ENCODE measurements at places on chromosomes 11 and 22.

DNA sequence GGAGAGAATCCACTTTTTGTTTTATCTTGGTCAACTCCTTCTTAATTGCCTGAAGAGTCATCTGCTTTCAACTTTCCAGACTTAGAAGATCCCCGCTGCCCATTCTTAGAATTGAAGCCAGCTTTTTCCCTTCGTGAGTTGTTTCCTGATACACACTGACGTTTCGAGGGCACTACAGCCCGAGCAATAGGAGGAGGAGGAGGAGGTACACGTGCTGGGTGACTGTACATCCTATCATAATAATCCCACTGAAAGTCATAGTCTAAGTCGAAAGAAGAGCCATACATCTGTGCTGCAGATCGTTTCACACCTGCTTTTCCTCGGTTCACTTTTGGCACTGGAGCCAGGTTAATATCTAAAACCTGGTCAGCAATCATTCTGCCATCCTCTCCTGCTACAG is 606.1 kb downstream of the DLG2 start:
- DNase-seq = no peak

DNA sequence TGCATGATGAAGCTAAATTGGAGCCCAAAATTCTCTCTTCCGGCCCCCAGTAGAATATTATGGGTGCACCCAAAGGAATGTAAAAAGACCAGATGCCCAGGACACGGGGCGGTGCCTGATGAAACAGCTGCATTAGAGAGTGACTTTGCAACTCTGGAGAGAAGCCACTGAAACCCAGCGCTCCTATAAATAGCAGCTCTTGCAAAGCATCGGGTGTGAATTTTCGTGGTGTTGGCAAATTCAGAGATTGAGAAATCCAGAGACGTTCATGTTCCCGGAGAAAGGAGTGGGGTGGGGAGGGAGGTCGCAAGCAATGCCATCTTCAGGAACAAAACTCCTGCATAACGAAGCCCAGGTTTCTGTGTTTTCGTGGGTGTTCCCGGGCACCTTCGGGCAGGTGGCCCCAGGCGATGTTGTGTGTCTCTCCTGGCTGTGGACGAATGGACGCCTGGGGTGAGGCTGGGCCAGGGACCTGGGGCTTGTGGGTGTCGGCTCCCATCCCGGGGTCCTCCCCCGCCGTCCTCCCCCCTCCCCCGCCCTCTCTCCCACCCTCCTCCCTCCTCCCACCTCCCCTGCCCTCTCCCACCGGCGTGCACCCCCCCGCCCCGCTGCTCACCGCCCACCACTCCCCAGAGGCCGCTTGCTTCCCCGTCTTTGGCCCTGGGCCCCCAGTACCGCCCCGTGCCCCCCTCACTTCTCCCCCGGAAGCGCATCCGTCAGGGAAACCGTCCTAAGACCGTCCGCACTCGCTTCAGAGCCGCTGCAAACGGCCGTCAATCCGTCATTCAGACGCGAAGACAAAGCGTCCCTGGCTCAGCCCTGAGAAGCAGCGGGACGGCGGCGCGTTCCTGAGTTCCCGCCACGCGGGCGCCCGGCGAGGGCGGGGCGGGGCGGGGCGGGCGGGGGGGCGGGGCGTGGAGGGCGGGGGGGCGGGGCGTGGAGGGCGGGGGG is 26.7 kb upstream of the TOLLIP start:
- DNase-seq = peak; percentile 24

GRCh38 chr11:72398058-72398758 is 36.1 kb downstream of the CLPB start:
- DNase-seq = no peak

GRCh38 chr11:61477727-61478148 is 30.8 kb upstream of the LRRC10B start:
- peak; percentile 36 for DNase-seq

DNA sequence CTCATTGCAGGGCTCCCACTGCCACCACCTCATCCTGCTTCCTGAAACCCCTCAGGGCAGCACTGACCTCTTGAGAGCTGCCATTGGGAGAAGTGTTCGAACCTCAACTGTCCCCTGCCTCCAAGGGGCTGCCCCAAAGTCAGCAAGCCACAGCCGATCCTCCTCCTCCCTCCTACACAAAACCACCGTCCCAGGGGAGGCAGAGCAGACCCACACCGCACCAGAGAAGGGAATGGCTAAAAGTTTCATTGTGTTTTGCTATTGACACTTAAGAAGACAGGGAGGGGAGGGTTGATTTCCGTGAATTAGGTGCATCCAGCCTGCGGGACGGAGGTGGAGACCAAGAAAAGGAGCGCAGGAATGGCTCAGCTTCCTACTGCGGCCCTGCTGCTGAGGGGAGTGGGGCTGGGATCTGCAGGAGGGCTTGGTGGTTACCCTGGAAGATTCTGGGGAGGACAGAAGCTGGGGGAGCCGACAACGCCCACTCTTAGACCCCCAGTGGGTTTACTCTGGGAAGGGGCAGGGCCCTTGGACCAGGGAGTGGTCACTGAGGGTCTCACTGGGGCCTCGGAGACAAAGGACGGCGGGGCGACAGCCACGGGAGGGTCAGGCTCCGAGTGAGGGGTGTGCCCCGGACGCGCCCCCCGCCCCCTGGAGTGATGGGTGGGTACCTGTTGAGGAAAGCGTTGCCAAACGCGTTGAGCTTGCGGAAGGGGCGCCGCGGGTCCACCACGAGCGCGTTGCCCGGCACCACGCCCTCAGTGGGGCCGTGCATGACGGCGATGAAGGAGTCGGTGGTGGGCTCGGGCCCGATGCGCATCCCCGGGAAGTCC is 815 bp downstream of the EHD1 start:
- no peak for DNase-seq

DNA sequence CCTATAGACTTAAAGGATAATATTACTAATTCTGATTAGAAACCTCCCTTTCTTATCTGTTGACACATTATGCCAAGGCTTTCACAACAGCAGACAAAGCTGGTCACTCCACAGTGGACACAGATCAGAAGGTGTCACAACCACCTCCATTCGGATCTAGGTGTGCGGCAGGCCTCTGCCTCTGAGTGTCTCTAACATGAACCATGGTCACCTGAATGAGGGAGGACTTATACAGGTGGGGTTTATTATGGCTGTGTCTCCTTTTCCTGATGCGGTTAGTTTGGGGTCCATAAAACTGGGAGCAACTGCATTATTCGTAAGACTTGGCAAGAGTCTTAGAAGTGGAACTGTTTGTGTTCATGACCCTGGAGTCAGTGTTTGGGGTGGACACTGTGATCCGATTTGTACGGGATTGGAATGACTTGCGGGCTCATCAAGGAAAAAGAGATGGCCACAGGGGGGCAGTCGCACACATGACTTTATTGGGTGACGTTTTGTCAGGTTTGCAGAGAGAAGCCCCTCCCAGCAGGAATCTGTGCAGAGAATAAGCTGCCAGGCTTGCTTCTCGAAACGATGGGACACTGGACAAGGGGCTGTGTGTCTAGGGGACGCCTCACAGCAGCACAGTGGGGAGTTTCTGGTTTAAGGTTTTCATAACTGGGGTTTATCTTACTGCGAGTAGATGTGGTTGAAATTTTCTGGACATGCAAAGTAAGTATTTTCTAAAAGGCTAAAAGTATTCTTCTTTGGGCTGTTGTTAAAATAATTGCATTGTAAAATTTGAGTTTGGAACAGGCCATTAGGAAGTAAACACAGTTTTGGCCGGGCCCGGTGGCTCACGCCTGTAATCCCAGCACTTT is 90.6 kb downstream of the GAB4 start:
- DNase-seq = no peak

DNA sequence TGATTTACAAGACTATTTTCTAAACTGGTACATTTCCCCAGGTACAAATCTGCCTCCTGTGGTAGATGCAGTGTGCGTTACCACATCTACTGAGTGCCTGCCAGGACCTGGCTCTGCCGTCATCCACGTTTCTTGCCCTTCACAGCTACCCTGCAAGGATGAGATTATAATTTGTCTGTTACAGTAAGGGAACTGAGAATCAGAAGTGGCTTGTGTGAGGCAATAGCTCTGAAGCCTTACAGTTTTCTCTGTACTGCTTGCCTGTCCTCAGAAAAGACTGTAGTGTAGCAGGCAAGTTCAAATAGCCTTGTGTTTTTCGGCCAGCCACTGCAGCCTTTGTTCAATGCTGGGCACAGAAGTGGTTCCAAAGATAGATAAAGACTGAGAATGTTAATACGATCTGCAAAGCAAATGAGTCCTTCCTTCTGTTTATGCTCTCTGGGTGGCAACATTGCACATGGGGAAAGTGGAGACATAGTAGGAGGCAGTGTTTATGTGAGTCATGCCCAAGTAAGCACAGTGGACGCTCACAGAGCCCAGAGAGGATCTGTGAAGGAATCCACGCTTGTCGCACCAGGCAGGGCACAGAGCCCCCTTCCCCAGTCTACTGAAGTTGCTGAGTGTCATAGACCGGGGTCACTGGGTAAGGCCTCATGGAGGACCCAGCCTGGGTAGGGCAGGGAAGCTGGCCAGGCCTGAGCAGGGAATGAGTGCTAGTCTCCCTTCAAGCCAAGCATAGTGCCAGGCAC is 49.1 kb downstream of the MICAL2 start:
- no peak for DNase-seq

DNA sequence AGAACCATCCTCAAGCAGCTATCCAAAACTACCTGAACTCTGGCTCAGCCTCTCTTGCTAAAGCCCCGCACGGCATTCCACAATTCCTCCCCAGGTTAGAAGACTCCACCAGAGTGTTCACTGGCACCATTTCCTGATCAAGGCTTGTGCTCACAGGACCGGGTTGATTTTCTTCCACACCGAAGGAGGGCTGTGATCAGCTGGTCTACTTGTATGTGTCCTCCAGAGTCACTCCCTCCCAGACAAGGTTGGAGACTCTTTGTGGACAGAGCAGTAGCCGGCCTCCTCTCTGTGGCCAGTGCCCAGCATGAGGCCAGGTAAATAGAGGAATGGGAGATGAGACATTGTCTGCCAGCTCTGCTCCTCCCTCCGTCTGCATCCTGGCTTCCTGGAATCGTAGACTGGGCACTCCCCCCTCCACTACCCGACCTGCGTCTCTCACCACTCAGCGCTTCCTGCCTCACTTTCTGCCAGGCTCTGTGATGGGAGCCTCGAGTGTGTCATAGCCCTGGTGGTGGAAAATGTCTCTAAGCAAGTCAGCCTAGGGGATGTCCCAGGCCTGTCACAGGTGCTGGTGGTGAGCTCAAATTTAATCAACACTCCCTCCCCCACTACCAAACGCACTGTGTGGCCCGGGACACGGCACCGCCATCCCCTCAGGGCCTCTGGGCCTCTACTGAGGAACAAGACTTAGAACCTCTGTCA is 12.5 kb upstream of the TMPRSS6 start:
- peak; percentile 76 for DNase-seq

DNA sequence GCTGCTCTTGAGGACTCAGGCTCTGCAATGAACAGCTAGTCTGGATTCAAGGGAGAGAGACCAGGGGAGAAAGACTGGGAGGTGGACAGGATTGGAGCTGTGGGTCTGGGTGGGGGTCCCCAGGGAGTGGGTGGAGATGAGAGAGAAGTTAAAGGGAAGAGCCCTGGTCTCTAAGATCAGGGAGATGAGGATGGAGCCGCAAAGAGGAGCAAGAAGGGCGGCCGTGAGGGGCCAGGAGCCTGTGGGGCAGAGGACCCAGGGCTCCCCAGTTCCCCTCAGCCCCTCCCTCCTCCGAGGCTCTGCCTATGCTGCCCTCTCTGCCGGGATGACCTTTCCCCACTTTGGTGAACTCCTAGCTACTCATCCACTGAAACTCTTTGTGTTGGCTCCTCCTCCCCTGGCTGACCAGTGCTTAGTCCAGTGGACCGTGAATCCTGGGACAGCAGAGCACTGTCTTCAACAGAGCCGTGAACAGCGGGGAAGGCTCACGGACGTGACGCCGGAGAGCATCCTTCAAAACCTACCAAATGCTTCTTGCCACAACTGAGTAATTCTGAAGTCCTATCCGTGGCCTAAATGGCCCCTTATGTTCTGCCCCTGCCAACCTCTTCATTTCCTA is 16.4 kb upstream of the RFPL3 start:
- DNase-seq = no peak

- DNase-seq = no peak
Observed at GRCh38 chr11:47607380-47607779, 13.2 kb upstream of the C1QTNF4 start.

- DNase-seq = no peak
Observed at GRCh38 chr11:62592146-62592815, 958 bp upstream of the TUT1 start.

DNA sequence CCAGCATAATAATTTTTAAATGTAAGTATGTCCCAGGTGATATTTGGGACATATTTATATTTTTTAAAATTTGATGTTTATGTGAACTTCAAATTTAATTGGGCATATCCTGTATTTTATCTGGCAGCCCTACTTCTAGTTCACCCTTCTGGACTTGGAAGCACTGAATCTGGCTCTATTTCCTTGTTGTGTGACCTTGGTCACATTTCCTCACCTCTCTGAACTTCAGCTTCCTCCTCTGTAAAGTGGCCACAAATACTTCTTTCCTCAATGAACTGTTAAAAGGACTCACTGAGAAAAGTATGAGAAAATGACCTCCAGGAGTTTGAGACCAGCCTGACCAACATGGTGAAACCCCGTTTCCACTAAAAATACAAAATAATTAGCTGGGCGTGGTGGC is 8.1 kb upstream of the RNF185 start:
- no peak for DNase-seq

DNA sequence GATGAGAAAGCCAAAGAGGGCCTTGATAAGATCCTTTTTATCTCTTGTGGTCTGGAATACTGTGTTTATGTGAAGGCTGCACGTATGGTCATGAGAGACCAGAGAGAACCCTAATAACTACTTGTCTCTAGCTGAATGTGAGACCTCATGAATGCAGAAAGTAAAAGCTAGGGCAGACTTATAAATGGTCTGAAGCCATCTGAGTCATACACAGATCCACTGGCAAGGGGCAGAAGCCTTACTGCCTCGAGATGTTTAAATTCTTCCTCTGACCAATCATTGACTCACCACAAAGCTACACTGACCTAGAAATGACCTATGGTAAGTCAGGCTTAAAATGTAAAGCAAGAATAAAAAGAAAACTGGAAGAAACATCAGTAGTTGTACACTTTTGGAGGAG is 22.7 kb upstream of the OR4B1 start:
- DNase-seq = no peak

DNA sequence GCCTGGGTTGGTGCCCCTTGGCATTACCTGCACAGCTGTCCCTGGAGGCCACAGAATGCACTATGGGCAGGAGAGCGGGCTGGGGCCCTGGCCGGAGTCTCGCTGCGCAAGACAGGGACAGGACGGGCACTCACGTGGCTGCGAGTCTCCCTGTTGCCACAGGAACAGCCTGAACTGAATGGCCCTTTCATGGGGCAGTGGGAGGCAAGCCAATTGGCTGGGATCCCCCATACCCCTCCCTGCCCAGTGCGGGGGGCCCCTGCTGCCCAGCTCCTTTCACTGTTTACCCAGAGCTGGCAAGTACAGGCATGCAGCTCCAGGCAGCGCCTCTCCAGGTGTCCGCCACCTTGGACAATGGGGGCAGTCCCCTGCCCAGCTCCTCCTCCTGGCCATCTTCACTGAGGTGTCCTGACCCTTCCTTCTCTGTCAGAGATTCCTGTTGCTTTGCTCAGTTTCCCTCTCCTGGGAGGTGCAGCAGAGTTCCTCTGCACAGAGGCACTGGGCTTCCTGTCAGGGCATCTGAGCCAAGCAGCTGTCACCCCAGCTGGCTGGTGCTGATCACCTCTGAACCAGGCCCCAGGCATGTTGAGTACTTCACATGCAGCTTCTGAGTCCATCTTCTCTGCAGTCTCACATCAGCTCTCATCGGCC is 5.2 kb downstream of the USP2 start:
- DNase-seq = no peak

GRCh38 chr11:11589437-11589836 is 32.4 kb downstream of the GALNT18 start:
- DNase-seq = no peak

GRCh38 chr11:66183494-66184048 is 84.9 kb upstream of the RAB1B start:
- DNase-seq = no peak

GRCh38 chr11:31782257-31782656 is 28.9 kb downstream of the PAX6 start:
- DNase-seq = no peak

Measured in activated T-helper 1 cell treated with anti-CD3 and anti-CD28 coated beads, Interleukin-2, amount 50 U/mL, for 16 hours (primary cell).